ENCODE measurements at places on chromosomes 12 and 14. TPM values are rescaled to one million over a fixed set of nuclear protein-coding genes. Genes with fewer than 3 reads are reported as not detected.

- DNase-seq, result peak; percentile 71
These were observed 26.2 kb upstream of the CHPT1 start for GRCh38 chr12:101671157-101671791.

Gene KRT73
- total RNA-seq, result 0.09 TPM

DNA sequence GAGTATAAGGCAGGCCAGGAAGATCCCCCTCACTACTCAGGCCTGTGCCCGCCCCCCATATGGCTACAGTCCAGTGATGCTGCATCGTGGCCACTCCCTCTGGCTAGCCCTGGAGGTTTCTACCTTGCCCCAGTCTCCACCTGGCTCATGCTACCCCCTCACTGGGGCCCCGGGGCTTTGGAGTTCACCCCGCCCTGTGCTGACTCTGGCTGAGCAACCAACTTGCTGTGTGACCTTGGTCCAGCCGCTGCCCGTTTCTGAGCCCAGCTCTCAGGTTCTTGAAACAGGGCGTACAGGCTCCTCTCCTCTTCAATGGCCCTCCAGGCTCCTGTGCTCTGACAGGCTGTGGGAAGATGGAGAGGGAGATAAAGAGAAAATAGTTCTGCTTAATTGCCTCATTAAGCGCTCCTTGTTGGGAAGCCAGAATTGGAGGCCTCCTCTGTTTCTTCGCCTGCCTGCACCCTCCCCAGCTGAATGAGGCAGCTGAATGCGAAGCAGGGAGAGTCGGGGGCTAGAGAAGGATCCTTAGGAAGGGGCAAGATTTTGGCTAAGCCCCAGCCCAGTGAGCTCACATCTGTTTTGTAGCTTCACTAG, 138.2 kb upstream of the NCOR2 start:
- no peak for DNase-seq

DNA sequence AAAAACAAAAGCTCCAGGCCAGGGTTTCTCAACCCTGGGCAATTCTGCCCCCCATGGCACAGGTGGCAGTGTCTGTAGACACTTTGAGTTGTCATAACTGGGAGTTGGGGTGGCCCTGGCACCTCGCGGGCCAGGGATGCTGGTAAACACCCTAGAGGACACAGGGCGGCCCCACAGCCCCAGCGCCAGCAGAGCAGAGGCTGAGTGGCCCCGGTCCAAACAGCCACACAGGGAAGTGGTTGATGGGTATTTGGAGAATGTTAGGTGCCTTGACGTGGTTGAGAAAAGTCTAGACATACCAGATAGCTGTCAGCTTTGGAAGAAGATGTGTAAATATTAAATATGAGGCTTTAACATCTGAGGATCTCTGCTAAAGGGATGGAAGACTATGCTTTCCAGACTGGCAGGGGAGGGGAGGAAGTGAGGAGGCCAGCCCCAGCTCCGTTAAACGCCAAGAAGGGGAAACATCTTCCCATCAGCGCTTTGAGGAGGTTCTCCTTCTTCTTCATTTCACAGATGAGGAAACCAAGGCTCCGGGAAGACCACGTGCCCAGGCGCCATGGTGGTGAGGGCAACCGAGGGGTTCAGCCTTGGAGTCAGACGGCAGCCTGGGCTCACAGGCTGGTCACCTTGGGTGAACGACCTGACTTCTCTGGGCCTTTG, 103.7 kb downstream of the SCARB1 start:
- no peak for DNase-seq

- DNase-seq, result no peak
These were observed 51.1 kb upstream of the CRY1 start for GRCh38 chr12:107144441-107144840.

Measured in activated CD4-positive, alpha-beta T cell treated with anti-CD3 and anti-CD28 coated beads, Interleukin-2, amount 10 ng/mL, durations not matched to agents 24 days and 14 days (primary cell).